ENCODE measurements at places on chromosomes 2 and 18. TPM values are rescaled to one million over a fixed set of nuclear protein-coding genes. Genes with fewer than 3 reads are reported as not detected.

GRCh38 chr18:79789901-79790890 lies 7.5 kb upstream of the KCNG2 start:
- DNase-seq: no peak
- H3K4me1 ChIP-seq: peaks cover 8% of the 10 kb centered on the region
- no peak overlapping the region for H3K4me3 ChIP-seq
- peaks cover 15% of the 10 kb centered on the region for H3K27me3 ChIP-seq

DNA sequence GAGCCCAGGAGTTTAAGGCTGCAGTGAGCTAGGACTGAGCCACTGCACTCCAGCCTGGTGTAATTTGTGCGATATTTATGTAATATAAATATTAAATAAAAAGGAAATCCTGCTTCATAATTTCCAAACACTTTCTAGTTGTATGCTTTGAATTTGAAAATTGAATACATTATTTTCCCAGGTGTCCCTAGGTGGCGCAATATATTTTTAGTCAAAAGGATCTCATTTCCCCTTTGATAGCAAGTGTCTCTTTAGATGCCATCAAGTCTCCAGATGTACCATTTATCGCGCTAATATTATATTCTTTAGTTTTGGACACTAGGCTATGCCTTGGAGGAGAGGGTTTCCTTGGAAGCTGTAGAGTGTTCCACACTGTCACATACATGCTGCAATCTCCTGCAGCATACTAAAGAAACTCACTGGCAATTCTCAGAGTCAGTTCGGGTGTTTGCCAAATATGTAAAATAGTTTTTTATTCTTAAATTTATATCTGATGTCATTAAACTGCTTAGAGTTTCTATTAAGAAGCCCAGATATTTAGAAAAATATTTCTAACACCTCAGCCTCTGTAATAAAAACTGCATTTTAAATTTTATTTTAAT lies 5.6 kb upstream of the WDR7 start:
- H3K27me3 ChIP-seq: no peaks in the 10 kb centered on the region
- DNase-seq: no peak
- no peak overlapping the region for H3K4me3 ChIP-seq

DNA sequence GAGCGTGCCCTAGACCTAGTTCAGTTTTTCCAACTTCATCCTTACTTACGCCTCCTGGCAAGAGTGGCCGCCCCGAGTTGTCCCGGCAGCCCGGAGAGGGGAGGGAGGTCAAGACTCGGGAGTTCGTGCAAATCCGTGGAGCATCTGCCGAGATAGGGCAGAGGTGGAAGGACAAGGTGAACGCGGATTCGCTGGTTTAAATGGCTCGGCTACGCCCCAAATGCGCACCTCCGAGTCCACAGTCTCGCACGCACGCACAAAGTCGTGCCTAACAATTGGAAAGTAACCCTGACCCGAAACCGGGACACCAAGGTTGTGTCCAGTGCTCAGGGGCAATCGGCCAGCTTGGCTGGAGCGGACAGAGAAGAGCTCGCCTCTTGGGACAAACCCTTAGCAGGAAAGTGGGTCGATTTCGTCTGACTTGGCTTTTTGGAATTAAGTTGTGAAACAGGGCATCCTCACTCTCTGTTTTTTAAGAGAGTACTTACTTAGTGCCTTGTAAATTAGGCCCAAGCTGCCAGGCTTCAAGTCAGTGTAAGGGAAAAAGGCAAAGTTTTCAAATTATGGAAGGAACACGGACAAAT lies 726 bp upstream of the SS18 start:
- no peak for DNase-seq
- no peaks in the 10 kb centered on the region for H3K27me3 ChIP-seq
- peak overlapping the region; percentile 73 for H3K4me3 ChIP-seq
- H3K36me3 ChIP-seq: no peaks in the 10 kb centered on the region
- no peaks in the 10 kb centered on the region for H3K4me1 ChIP-seq

DNA sequence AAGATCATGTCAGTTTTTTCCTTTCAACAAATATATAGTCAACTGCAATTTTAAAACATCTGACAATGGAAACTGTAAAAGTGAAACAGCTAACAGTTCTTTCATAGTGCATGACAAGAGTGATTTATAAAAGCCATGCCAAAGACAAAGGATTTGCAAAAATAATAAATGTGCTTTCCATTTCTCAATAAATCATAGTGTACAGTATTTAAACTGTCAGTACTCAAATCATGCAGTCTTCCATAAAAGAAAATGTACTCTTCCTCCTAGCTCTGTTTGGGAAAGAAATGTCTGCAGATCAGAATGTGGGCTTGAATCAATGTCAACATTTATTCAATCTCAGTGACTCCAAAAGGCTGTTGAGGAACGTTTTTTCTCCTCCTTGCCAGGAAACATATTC lies 131.7 kb upstream of the PDE1A start:
- no peak for DNase-seq
- no peaks in the 10 kb centered on the region for H3K36me3 ChIP-seq
- H3K4me3 ChIP-seq: no peak overlapping the region
- H3K27ac ChIP-seq: no peak overlapping the region

Gene PPP4R3B
- total RNA-seq: 51.4 TPM

DNA sequence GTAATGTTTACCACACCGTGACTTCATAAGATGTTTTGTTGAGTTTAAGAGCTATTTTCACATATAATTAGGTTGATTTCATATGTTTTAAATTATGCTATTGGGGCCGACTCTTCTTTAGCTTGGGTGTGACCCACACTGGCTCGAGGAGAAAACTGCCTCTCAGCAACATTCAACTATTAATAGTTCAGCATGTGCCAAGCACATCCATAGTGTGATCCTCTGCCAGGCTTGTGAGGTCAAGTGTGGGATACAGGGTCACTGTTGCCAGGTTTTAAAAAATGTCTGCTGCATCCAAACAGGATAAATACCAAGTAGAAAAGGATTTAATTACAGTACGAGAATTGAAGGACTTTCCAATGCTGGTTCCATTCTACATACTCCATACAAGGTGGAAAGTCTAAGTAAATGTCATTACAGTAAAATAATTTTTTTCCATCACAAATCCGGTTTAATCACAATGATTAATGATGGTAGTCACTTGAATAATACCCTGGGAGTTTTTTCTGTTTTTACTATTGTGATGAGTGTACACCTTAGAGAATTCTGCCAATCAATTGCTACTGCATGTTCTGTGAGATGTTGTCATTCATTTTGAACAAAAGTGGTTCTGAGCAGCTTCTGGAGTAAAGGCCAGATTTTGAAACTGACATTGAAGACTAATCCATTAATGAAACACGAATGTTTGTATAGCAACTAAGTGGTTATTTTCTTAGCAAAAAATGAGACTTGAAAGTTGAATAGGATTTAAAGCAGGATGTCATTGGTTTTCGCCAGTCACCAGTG lies 84.5 kb downstream of the ABI2 start:
- H3K4me1 ChIP-seq: no peaks in the 10 kb centered on the region
- no peaks in the 10 kb centered on the region for H3K36me3 ChIP-seq
- DNase-seq: no peak
- no peaks in the 10 kb centered on the region for H3K27me3 ChIP-seq
- H3K4me3 ChIP-seq: no peak overlapping the region
